ENCODE measurements at places on chromosomes 1 and 21. TPM values are rescaled to one million over a fixed set of nuclear protein-coding genes. Genes with fewer than 3 reads are reported as not detected.
A peak's percentile ranks its signal among the peaks of the same experiment; 100 is the strongest.

DNA sequence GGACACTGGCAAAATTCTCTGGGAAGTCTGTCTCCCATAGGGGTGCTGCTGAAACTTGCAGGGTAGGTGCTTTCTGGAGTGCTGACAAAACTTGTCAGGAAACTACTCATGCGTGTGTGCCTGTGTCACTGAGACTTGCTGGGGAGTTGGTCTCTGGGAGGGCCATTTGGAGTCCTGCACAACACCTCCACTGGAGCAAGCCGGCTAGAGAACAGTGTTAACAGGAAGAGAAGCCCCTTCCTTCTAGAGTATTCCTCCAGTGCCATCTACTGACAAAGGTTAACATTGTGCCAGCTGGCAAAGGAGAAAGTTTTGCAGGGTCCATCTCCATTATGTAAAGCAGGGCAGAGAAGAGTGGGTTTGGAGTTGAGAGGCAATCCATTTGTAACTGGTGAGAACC is 30.0 kb downstream of the ZMYM4 start:
- DNase-seq = peak; percentile 68

- DNase-seq = peak; percentile 81
Observed at GRCh38 chr1:247373721-247374141, 42.1 kb upstream of the ZNF496 start.

DNA sequence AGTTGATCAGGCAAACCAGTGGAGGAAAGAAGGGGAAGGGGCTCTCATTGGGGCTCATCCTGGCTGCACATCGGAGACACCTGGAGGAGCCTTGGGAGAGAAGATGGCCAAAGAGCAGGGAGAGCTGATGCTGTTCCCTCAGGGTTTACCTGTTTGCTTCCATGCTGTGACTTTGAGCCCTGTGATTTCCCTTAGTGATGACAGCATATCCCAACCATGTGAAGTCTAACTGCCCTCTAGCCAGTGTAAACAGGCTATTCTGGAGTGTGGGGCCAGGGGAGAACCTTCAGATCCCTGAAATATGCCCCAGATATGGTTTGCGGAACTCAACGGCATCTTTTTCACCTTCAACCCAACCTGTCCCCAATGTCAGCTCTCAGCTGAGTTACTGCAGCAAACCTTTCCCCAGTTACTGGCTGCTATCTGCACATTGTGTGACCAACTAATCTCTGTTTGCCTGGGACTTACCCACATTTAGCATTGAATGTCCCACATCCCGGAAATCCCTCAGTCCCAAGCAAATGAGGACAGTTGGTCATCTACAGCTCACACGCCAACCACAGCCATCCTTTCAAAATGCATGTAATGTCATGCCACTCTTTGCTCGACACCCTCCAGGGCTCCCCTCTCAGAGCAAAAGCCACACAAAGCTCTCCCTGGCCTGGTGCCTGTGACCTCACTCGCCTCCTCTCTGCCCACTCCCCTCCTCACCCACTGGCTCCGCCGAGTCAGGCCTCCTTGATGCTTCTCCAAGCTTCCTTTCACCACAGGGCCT is 242.3 kb downstream of the KCNJ6 start:
- no peak for DNase-seq

- no peak for DNase-seq
Observed at GRCh38 chr1:32985226-32985625, 20.6 kb upstream of the RNF19B start.

- DNase-seq = no peak
Observed at GRCh38 chr1:220224033-220224432, 48.2 kb downstream of the RAB3GAP2 start.

- DNase-seq = no peak
Observed at GRCh38 chr1:18464665-18465050, 16.1 kb upstream of the KLHDC7A start.

- DNase-seq = no peak
Observed at GRCh38 chr1:54256522-54257345, 56.8 kb downstream of the MRPL37 start.

The PGM1 gene
- total RNA-seq = 128 TPM

The KPRP gene
- total RNA-seq = 0.22 TPM
